ENCODE measurements at places on chromosomes 3 and 15. TPM values are rescaled to one million over a fixed set of nuclear protein-coding genes. Genes with fewer than 3 reads are reported as not detected.
A peak's percentile ranks its signal among the peaks of the same experiment; 100 is the strongest.

SUMF1 gene
- total RNA-seq: 14.9 TPM

IGSF11 gene
- total RNA-seq: 0.44 TPM

INKA1 gene
- total RNA-seq: 1.2 TPM

ATP13A5 gene
- total RNA-seq: not detected

APPL1 gene
- 33.6 TPM for total RNA-seq

DNA sequence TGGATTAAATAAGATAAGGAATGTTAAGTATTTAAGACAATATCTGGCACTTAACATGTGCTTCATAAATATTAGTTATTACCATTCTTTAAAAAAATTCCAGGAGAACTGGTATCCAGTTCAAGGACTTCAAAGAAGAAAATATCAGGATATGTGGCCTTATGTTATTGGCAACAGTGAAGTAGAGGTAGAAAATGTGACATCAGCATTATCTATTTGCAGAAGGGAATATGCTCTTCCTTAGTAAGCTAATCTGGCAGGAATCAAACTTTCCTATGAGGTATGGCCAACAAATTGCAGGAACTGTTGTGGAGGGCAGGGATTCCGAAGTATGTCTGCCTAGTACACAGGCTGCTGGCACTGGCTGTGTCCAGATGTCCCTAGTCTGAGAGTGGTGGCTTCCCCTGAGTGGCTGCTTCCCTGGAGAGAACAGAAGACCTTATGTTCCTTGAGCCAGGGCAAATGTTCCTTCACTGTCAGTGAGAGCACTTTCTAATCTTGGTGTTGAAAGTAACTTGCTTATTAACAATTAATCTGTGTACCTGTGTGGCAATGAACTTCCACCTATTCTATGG, 351.7 kb upstream of the THRB start:
- H3K4me3 ChIP-seq: no peak overlapping the region
- no peak overlapping the region for H3K27ac ChIP-seq
- H3K4me1 ChIP-seq: no peaks in the 10 kb centered on the region
- no peaks in the 10 kb centered on the region for H3K27me3 ChIP-seq
- H3K36me3 ChIP-seq: no peaks in the 10 kb centered on the region
- no peak for DNase-seq

GRCh38 chr3:27669591-27669990, 52.5 kb downstream of the EOMES start:
- no peak for DNase-seq
- H3K27ac ChIP-seq: no peak overlapping the region
- no peak overlapping the region for H3K4me3 ChIP-seq
- H3K4me1 ChIP-seq: peaks cover 9% of the 10 kb centered on the region
- no peaks in the 10 kb centered on the region for H3K27me3 ChIP-seq

- H3K27ac ChIP-seq: no peak overlapping the region
- DNase-seq: peak; percentile 38
- H3K4me1 ChIP-seq: peaks cover 13% of the 10 kb centered on the region
Measured at GRCh38 chr15:59255680-59256336, 49.2 kb downstream of the LDHAL6B start.

- H3K4me1 ChIP-seq: peaks cover 5% of the 10 kb centered on the region
- H3K27me3 ChIP-seq: peaks cover 22% of the 10 kb centered on the region
- no peak overlapping the region for H3K4me3 ChIP-seq
- no peaks in the 10 kb centered on the region for H3K36me3 ChIP-seq
- no peak overlapping the region for H3K27ac ChIP-seq
Measured at GRCh38 chr15:80779658-80780415, 667 bp downstream of the CEMIP start.

- H3K4me1 ChIP-seq: no peaks in the 10 kb centered on the region
- no peaks in the 10 kb centered on the region for H3K36me3 ChIP-seq
- no peak overlapping the region for H3K27ac ChIP-seq
- DNase-seq: no peak
- H3K4me3 ChIP-seq: no peak overlapping the region
Measured at GRCh38 chr15:51580982-51581381, 41.6 kb downstream of the DMXL2 start.

DNA sequence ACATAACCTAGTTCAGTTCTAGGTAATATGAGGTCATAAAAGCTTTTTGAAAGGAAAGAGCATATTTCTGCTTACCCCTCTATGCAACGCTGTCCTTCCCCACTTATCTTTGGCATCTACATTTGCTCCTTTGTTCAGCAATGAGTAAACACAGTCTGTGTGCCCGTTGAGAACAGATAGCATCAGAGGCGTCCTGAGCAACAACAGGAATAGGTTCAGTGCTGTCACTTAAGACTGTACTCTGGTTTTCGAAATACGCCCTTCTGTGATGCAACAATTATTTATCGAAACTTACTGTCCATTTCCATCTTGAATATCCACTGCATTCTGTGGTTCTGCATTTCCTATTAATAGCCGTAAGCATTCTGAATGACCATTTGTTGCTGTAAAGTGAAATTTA, 84.4 kb downstream of the BTD start:
- H3K4me3 ChIP-seq: no peak overlapping the region
- H3K36me3 ChIP-seq: peaks cover 9% of the 10 kb centered on the region
- no peak overlapping the region for H3K27ac ChIP-seq
- DNase-seq: peak; percentile 46
- H3K27me3 ChIP-seq: no peaks in the 10 kb centered on the region

GRCh38 chr3:188067932-188068331, 86.0 kb upstream of the LPP start:
- no peak overlapping the region for H3K27ac ChIP-seq
- H3K4me3 ChIP-seq: no peak overlapping the region
- H3K36me3 ChIP-seq: no peaks in the 10 kb centered on the region
- no peaks in the 10 kb centered on the region for H3K4me1 ChIP-seq
- no peak for DNase-seq

GRCh38 chr3:113285741-113286140, 74.4 kb downstream of the BOC start:
- no peaks in the 10 kb centered on the region for H3K4me1 ChIP-seq
- no peak overlapping the region for H3K4me3 ChIP-seq
- H3K36me3 ChIP-seq: no peaks in the 10 kb centered on the region
